HAP-1 (cell line): ENCODE measurements at places on chromosomes 12 and 14.

- no peak for DNase-seq
Measured at GRCh38 chr12:89236748-89237383, 115.4 kb downstream of the DUSP6 start.

- no peak for DNase-seq
Measured at GRCh38 chr12:131493068-131493826, 217.6 kb upstream of the SFSWAP start.

DNA sequence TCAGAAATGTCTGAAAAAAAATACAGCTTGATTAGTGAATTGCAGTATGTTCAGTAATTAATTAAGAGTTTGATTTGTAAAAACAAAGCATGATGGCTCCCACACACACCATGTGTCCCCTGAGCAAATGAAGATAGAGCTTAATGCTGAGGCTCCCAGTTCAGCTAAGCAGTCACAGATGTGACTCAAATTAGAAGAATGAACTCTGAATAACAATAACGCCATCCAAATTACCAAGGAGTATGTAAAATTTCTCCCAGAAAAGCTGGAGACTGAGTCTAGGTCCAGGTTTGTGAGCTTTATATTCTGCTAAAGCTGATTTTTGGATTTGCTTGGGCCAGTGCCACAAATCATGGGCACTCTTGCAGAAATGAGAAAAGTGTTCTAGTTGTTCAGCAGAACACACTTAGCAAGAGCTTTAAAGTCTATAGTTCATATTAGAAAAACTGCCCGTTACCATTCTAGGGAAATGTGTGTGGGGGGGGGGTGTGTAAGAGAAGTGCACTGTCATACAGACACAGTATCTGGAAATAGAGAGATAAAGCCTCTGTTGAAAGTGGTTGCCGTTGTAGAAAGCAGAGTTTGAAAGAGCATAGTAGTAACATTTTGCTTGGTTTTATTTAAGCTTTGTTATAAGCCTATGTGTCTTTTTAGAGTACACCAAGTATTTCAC, 253.1 kb downstream of the BCAT1 start:
- DNase-seq: peak; percentile 40

GRCh38 chr14:84483072-84483420, 1046.9 kb upstream of the FLRT2 start:
- DNase-seq: peak; percentile 52

DNA sequence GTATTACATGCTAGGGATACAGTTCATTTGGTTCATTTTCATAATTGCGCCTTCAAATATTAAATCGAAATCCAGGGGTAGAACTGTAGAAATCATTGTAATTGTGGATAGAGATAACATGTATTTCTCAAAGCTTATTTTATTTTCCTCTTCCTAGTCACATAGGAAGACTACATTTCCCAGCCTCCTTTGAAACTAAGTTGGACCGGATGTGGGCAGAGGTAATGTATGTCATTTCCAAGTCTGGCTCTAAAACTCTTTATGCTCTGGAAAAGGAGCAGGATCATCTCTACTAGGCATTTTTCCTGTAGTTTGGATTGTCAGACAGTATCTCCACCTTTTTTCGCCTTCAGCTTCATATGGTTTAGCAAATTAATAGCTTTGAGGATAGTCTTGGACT, 70.1 kb upstream of the CRY1 start:
- DNase-seq: no peak

- DNase-seq: no peak
Measured at GRCh38 chr12:40238266-40238902, 13.6 kb downstream of the LRRK2 start.

GRCh38 chr14:55192054-55192621, 753 bp upstream of the DLGAP5 start:
- no peak for DNase-seq

GRCh38 chr12:45315462-45315861, 99.6 kb downstream of the ANO6 start:
- DNase-seq: no peak

DNA sequence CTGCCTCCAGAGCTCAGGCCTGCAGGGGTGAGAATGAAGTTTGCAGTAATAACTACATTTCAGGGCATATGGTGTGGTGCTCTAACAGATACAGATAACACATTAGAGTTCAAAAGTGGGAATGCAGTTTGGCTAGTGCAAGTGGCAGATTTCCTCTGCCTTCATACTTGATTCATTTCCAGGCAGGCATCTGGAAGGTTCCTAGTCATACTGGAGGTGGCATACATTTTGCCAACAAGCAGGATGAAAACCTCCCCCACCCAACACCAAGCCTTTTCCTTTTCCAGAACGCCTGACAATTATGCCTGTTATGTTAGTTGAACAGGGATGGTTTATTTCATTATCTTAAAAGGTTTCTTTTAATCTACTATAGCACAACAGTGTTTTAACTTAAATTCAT, 24.3 kb downstream of the VTI1B start:
- DNase-seq: no peak

DNA sequence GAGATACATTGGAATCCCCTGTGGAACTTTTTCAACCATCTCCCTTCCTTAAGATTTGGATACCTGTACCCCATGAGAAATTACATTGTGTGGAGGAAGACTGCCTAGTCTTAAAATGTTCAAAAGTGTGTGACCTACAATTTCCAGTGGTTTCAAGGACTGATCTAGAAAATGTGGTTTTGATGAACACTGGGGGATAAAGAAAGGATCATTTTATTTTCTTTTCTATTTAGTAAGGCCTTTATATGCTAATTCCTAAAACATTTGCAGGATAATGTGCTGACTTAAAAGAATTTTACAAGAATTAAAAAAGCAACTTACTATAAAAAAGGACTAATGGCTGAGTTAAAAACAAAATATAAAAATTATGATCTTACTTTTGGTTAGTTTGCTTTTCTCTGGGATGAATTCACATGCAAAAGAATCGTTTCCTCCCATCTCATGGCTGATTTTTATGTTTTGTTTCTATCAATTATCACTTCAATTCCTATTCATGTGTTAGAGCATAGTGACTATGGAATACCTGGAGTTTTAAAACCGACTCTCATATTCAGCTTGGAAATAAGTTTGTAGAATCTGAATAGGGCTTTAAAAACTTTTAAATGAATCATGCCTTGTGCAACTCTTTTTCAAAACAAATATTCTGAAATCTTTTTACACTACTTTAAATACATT, 39.9 kb upstream of the PYGL start:
- DNase-seq: peak; percentile 35

- no peak for DNase-seq
Measured at GRCh38 chr12:65653946-65654629, 170.2 kb upstream of the HMGA2 start.

GRCh38 chr14:75452324-75452723, 24.5 kb downstream of the JDP2 start:
- no peak for DNase-seq

GRCh38 chr14:23028799-23029198, 5.9 kb downstream of the PSMB5 start:
- no peak for DNase-seq

DNA sequence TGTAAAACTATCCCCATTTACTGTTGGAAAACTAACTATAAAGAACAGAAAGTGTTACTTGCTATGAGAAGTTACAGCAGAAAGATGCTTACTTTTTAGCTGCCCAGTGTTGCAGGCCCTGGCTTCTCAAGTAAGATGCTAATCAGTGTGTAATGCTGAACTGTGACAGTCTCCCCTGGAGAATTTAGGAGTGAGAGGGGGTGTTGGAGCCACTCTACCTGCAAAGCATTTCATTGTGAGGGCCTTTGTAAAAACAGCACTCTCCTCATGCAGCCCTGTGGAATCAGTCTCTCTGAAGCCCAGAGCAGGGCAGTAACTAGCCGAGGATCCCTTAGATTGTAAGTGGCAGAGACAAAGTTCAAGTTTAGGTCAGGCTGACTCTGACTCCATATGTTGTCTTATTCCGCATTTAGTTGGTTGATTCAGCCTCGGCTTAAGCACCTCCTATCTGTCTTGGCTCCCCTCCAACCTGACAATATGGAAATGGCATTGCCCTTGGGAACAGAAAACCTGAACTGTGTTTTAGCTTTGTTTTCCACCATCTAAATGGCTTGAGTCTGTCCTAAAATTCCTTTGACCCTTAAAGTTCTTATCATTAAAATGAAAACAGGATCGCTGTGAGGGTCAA, 141.3 kb downstream of the PRKCH start:
- no peak for DNase-seq

DNA sequence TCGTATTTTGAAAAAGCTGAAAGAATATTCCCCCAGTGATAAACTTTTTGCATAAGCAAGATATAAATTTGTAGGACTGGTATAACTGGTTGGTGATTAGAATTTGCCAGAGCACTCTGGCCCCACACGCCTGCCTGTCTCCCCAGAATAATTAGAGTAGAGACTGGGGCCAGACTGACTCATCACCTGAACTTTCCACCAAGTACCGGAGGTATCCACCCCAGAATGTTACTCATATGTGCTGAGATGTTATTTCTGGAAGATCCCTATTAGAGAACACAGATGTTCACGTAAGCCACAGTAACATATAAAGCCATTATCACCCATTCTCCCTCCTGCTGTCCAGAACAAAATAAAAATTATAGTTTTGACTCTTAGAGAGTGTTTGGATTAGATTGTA, 49.5 kb upstream of the PIWIL1 start:
- DNase-seq: no peak

DNA sequence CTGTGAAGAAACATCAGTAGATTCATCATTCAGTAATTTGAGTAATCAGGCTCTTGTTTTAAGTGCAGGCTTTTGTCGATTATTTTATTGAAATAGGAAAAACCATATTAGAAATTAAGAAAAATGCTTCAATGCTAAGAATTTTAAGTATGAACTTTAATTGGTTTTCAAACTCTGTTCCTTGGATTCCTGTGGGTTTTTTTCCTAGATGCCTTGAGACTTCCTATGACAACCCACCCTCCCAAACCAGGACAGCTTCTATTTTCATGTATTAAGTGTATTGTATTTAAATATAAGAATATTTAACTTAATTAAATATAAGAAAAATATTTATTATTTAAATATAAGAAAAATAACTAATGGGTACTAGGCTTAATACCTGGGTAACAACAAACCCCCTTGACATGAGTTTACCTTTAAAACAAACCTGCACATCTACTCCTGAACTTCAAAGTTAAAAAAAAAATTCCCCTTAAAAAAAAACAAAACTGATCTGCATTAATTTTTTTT, 3.0 kb downstream of the ARHGAP5 start:
- no peak for DNase-seq

DNA sequence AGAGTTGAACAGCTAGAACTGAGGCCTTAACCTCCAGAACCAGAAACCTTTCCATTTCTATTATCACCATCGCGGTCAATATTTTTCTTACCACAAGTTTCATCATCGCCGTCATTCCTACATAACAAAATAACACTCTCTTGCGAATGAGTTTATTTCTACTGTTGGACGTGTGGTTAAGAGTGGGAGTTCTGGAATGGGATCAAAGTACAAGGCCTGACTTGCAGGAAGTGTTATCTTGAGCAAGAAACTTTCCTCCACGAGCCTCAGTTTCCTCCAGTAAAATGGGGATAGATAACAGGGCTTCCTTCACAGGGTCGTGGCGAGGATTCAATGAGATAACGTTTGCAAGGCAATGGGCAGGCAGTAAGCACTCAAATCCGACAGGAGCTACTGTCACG, 652 bp downstream of the SART3 start:
- DNase-seq: no peak

- no peak for DNase-seq
Measured at GRCh38 chr12:86903159-86903558, 647.0 kb upstream of the MGAT4C start.

GRCh38 chr12:110917961-110918360, 2.4 kb downstream of the MYL2 start:
- no peak for DNase-seq

GRCh38 chr14:23103581-23103980, 1.2 kb downstream of the CIROP start:
- no peak for DNase-seq

- DNase-seq: no peak
Measured at GRCh38 chr14:91901449-91902226, 34.3 kb upstream of the TC2N start.

- no peak for DNase-seq
Measured at GRCh38 chr14:100263141-100263540, 24.2 kb downstream of the YY1 start.

GRCh38 chr12:57456145-57456700, 1.1 kb downstream of the INHBE start:
- DNase-seq: peak; percentile 78

GRCh38 chr12:123152833-123153232, 1.9 kb upstream of the PITPNM2 start:
- no peak for DNase-seq

DNA sequence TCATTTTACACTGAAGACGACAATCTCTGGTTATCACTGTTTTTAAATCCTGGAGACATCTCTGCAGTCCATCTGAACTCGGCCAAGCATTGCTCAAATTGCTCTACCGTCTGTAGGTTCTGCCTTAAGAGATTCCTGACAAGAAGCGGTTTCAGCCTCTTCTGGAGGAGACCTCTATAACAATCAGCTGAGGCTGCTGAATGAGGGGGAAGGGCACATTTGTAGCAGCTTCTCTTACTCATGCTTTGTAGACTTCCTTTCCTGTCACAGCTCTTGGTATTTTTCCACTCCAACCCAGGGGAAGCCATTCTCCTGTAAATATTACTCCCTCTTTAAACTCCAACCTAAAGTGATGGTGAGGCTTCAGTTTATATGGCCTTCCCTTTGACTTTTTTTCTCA, 3.0 kb downstream of the ARG2 start:
- no peak for DNase-seq

DNA sequence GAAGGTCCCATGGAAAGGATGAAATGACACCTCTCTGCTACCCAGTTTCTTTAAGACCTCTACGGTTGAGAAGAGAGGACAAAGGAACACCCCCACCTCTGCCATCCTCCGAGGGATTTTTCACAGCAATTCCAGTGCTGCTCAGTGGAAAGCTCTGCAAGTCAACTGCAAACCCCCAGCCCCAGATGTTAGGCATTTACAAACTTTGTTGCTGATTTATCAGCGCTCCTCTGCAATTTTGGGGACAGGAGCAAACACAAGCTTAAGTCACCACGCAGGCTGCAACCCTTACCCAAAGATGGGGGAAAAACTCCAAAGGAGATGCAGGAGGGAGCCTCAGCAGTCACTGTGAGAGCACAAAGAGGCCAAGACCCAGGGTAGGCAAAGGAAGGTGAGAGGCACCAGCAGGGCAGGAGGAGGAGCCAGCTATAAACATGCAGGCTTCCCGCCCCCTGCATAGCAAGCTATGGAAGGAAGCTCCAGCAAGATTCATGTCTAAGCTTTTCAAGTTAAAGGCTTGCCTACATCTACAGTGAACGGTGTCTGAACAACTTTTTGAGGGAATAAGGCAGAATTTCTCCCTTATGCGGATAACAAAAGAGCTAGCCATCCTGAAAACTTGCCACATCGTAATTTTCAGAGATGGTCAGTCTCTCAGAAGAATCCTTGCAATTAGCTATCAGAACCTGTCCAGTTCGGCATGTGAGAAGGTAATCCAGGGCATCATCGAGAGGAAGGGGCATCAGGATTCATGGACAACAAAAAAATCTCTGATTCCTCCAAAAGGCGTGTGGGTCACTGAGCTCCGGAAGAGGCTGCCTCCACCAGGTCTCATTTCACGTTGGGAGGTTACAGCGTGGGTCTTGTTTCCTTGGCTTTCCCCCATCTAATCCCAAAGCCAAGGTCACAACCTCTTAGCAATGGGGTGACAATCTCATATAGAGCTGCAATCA, 3.9 kb downstream of the CTDSP2 start:
- DNase-seq: no peak

GRCh38 chr12:53225635-53226424, 6.2 kb downstream of the RARG start:
- no peak for DNase-seq
